ENCODE measurements at places on chromosomes 2 and 18.

- DNase-seq = peak; percentile 62
Observed at GRCh38 chr2:205925373-205926337, 160.3 kb downstream of the INO80D start.

GRCh38 chr2:218992703-218993344, 398 bp downstream of the CRYBA2 start:
- no peak for DNase-seq

DNA sequence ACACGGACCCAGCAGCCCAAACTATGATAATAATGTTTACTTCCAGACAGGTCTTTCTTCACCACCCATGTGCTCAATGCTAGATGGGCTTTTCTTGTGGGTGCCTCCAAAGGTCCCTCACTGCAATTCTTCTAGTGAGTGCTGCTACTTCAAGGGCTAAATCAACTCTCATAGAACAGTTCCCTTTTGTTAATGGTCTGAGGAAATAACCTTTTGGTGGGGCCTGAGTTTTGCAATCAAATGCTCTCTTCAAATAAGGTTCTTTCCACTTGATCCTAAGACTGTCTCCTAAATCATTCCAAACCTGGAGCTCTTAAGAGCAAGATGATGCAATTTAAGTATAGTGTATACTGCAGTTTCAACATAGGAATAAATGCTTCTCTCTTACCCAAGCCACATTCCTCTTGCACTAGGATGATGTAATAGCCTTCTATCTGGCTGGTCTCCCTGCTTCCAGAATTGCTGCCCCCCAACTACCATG, 6.0 kb downstream of the NEMP2 start:
- no peak for DNase-seq

DNA sequence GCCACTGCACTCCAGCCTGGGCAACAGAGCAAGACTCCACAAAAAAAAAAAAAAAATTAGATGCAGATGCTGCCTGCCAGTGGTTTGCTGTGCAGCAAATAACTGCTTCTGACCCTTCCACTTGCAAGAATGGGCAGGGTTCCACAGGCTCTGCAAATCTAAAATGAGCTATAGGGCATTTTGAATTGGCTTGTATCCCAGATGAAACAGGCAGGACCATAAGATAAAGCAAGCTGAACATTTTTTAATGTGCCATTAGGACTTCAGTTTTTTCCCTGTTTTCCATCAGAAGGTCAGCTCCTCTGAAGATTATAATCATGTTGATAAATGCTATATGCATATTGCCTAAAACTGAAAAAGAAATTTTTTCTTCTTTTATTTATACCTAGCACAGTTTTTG, 15.7 kb upstream of the FZD7 start:
- no peak for DNase-seq

- DNase-seq = no peak
Observed at GRCh38 chr2:46269001-46269400, 28.2 kb upstream of the EPAS1 start.

- no peak for DNase-seq
Observed at GRCh38 chr2:206989311-206989710, 50.0 kb downstream of the CPO start.

DNA sequence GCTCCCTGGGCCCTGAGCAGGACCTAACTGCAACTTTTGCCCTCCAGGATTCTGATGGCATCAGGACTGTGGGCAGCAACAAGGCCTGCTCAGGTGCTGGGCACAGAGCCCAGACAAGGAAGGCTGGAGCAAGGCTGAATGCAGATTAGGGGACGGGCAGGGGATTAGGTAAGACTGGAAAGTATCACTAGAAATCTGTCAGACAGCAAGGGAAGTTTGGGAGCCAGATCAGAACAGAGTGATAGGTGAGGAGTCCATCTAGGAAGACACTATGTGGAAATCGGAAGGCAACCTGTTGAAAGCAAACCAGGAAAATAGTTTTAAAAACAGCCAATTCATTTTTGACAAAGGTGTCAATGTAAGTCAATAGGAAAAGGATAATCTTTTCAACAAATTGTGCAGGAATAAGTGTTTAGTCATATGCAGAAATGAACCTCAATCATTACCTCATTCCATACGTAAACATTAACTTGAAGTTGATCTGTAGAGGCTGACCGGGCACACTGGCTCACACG, 56.4 kb upstream of the STPG4 start:
- DNase-seq = no peak

DNA sequence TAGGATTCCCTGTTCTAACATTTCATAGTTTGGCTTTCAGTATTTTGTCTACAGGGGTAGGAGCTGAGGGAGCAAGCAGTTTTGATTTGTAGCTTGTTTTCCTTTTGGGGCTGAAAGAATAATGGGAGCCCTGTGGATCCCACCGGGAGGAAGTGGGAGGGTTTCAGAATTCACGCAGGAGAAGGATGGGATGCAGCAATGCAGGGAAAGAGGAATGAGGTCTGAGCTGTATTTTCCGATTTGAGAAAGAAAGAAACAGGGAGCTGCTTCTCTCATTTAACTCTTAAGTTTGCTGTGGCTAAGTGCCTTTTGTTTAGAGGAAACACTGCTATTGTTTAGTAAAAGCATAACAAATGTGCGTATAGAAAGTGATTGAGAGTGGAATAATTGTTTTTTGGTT, 141.0 kb downstream of the ADCYAP1 start:
- no peak for DNase-seq

DNA sequence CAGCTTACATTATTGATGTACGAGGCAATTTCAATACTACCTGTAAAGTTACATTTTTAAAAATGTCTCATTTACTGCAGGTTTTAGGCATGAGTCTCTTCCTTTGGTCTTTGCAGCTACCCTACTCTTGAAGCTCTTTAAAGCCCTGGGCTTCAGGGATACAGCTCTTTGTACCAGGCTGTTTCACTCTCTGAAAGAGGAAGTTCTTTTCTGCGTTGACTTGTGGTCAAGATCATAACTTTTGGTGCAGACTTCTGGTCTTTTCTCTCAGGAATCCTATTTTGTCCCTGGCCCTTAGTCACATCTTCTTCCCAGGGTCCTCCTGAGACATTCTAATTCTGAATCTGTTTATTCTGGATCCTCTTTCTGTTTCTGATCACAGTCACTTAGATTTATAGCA, 16.6 kb upstream of the HRH4 start:
- DNase-seq = no peak

GRCh38 chr2:119261493-119262225, 38.0 kb downstream of the STEAP3 start:
- no peak for DNase-seq

- no peak for DNase-seq
Observed at GRCh38 chr2:170076189-170076588, 101.8 kb upstream of the MYO3B start.

DNA sequence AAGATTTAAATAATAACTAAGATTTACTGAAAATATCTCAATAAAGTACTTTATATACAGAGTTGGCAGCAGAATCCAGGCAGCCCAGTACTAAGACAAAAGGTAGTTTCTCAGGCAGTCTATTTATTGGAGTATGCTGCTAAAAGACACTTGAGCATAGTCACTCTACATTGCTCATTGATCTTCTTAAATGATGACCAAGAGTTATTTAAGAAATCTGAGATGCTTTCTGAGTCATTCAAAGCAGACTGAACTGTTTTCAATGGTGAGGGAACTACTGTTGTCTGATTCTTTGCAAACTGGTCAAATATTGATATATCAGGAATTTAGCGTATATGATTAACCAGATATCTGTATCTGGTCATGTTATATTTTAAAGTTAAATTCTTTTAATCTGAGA, 133.6 kb downstream of the PHLPP1 start:
- DNase-seq = no peak

DNA sequence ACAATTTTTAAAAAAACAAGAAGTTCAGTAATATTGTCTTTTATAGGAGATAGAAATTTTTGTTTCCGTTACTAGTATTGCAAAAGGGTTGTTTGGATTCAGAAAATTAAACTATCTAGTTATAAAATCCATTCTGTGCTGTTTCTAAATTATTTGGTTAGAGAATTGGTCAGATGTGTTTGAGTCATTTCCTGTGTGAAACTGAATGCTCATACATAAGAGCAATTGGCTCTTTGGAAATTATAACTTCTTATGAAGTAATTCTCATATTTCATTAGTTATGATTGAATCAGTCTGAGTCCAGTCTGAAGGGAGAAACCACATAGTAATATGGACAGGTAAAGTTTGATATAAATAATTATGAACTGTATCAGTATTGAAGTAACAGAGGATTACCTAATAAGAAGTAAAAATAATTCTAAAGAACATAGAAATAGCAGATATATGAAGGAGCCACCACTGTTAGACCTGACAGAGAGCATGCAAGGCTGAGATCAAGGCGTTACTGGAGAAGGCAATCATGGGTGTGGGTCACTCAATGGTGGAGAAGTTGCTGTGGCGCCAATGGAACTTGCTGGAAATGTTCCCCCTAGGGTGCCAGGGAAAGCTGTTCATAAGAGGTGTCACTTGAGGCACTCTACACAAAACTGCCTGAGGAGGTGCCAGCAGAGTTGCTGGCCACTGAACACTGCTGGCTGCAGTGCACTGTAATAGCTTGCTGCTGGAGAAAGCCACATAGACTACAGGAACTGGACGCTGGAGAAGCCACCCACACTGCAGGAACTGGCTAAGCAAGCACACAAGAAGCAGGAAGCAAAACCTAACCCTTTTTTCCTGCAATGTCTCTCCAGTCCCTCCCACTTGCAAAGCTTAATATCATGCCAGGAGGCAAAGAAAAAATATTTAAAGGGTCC, 18.0 kb upstream of the FAP start:
- DNase-seq = no peak

DNA sequence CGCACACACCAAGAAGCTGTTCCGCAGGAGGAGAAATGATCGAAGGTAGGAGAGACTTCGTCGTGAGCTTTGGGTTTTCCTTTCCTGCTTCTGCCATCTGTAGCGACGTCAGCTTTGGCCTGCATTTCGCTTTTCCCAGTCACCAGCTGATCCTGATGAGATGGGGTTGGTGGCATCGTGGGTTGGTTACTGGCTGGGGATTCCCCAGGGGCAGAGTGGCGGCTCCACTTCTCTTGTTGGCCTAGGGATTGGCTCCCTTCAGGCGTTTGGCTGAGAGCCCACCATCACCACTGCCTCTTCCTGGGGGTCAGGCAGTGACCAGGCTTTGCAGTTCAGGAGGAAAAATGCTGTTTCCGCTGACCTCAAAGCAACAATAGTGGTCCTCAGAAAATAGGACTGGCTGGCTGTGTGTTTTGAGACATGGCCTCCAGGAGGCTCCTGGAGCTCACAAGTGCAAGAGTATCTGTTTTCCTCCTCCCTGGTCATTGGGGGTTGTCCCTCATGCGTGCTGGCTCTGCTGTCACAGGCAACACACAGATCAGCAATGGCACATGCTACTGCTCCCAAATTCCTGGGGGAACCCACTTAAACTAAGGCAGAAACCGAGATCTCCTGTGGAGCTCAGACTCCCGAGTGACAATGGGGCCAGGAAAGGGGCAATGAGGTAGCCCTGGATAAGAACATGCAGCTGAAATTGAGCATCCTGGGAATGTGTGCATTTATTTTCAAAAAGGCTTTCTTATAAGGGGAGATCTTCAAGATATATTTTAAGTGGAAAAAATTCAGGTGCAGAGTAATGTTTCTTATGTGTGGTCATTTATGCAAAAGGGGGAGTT, 173.0 kb downstream of the CTIF start:
- DNase-seq = no peak

- no peak for DNase-seq
Observed at GRCh38 chr18:48941672-48942071, 9.1 kb downstream of the SMAD7 start.

DNA sequence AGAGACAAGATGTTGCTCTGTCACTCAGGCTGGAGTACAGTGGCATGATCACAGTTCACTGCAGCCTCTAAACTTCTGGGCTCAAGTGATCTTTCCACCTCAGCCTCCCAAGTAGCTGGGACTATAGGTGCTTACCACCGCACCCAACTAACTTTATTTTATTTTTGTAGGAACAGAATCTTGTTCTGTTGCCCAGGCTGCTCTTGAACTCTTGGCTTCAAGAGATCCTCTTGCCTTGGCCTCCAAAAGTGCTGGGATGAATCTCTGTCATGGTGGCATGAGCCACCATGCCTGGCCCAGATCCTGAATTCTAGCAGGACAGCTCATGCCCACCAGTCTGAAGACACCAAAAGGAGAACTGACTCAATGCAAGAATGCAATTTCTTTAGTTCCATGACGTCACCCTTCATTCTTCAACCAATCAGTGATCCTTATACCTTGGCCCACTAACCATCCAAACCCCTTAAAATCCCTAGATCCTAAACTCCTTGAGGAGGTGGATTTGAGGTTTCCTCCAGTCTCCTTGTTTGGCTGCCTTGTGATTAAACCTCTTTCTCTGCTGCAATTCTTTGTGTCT, 25.6 kb upstream of the CXXC1 start:
- DNase-seq = no peak

DNA sequence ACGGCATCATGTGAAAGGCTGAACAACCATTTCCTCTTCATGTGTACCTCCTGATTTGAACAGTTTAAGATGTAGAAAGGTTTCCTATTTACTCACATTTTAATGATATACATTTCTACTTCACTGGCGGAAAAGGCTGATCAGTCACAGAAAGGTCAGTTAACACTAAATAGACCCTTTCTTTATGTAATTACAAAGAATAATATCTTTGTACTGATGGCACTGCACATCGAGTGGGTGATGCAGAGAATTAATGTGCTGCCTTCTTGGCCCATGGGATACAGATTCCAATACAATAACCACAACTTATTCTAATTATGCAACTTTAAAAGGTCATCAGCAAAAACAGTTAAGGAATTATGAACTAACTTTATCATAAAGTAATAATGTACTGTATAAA, 328.5 kb upstream of the KLHL14 start:
- DNase-seq = no peak

GRCh38 chr18:28689588-28689987, 512.7 kb upstream of the CDH2 start:
- no peak for DNase-seq

DNA sequence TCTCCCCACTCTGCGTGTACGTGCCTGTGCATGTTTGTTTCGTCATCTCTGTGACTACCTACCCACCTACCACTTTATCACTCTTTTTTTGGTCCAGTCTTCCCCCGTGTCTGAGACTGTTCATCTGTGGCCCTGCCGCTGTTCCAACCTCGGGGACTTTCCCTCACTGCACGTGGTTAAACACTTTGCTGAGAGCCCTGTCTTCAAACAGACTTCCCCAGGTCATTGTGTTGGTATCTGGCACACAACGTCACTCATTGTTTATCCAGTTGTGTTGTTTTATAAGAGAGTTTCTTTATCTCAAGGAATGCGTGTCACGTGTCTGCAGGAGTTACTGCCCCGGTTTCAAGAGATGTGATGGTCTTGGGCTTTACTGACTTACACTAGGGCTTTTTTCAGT, 262.0 kb upstream of the RASGRP3 start:
- no peak for DNase-seq

GRCh38 chr2:145253492-145253891, 733.6 kb upstream of the ZEB2 start:
- DNase-seq = no peak

DNA sequence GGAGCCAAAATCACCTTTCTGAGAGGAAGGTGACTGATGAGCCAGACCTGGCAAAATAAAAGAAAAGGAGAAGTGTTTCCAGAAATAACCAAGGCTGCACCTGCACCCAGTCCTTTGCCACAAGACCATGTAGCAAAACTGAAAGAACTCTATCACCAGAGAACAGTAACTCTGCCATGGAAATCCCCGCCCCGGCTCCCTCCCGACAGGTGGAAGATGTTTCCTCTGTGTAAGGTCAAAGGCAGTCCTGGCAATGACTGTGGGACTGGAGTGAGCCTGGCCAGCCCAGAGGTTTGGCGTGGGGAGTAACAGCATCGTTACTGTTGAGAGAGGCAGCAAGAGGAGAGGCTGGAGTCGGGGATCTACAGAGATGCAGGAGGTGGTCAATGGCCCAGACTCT, 42.3 kb downstream of the SPRED2 start:
- DNase-seq = no peak

Measured in T-helper 2 cell (primary cell).